NB4 (cell line): ENCODE measurements at places on chromosomes 13 and 19.

GRCh38 chr19:38656171-38656981 is 8.9 kb downstream of the ACTN4 start:
- DNase-seq = peak; percentile 61

- no peak for DNase-seq
These were observed 300.5 kb downstream of the SPRY2 start for GRCh38 chr13:80040196-80040980.

GRCh38 chr13:112062072-112062567 is 4.8 kb upstream of the SOX1 start:
- DNase-seq = no peak

DNA sequence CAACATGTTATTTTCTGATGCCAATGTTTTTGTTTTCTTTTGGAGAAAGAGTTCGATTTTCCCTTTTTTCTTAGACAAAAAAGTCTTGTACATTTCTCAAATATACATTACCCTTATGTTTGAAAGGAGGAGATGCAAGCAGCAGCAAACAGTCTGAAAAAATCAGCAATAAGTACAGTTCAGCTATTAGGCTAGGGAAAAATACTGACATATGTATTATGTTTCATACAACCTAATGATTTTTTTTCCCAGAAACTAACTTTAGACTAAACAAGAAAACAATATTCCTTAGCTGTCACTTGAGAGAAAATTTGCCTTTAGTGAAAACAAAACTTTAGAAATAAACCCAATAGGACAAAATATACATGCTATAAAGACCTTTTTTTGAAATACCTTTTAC is 1223.5 kb downstream of the SLITRK1 start:
- no peak for DNase-seq

GRCh38 chr13:20425819-20426219 is 99.8 kb downstream of the CRYL1 start:
- DNase-seq = no peak

GRCh38 chr13:31001647-31002046 is 69.2 kb downstream of the TEX26 start:
- DNase-seq = no peak

DNA sequence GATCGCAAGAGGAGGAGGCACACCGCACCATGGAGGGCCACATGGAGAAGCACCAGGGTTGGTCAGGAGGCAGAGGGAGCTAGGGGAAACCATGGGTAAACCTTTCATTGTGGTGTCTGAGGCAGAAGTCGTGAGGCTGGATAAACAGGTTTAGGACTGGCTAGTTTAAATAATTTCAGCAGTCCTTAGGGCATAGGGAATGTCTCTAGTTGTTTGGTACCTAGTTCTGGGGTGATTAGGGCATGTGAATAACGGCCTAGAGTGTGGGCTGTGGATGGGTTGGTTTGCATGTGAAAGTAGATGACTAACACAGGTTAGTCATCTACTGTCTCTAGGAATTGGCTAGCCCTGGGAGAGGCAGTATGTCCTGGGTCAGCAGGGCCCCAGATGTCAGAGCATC is 102.3 kb downstream of the STOML3 start:
- no peak for DNase-seq

- no peak for DNase-seq
These were observed 22.0 kb downstream of the CEACAM4 start for GRCh38 chr19:41604831-41605230.

DNA sequence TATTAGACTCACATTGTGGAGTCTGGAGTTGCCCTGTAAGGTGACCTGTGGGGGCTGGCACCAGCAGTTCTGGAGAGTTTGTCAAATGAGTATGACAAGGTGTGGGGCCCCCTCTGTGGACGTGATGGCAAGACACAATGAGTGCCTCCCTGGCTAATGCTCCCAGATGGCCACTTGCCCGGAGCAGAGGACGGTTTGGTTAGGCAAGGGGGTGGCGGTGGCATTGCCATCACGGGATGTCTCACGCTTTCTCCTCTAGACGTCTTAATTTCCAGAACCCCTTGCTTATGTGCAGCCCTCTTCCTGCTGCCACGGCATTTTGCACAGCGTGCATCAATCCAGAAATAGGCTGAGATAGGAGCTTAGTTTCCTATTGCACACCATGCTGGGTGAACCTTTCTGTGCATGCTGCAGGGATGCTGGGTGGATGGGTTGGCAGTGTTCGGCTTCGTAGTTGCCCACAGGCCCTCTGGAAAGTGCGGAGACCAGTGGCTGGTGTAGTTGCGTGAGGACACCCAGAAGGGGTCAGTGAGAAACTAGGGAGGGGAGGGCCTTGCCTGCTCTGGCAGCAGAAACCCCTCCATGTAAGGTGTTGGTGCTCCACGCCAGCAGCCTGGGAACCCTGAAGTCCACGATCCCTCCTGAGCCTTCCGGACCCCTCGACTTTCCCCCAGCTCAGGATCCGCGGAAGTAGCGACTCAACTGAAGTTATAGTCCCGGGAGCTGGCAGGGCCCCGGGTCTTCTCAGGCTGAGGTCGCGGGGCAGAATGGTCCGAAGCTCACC is 18.1 kb upstream of the LRP3 start:
- peak; percentile 53 for DNase-seq

DNA sequence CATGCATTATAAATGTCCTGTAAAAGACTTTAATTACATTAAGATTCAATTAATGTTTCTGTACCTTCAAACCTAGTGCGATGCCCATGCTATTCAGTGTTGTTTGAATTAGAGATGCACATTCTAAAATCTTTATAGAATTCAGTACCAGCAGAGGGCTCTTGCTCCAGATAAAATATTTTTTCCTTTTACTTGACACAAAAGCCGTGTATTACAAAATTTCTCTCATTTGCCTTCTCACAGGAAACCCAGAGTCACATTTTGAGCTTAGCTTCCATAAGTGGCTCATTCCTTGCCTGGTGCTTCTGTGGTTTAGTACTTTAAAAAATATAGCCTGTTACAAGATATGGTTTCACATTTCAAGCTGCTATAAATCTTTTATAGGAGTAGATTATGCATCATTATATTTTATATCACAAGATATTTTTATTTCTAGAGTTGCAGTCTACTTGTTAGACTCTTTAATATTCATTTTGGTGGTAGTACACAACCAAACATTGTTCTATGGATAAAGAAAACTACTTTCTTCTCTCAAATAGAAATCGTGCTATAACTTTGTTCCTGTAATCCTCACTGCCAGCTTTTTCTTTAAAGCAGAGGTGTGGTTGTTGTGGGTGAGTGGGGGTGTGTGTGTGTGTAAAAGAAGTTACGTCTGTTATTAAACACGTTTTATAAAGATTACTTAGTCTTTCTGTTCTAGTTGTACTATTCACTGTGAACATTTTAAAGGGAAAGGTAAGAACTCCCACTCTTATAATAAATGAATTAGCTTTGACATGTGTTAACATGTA is 101.4 kb downstream of the RNF17 start:
- DNase-seq = peak; percentile 21

DNA sequence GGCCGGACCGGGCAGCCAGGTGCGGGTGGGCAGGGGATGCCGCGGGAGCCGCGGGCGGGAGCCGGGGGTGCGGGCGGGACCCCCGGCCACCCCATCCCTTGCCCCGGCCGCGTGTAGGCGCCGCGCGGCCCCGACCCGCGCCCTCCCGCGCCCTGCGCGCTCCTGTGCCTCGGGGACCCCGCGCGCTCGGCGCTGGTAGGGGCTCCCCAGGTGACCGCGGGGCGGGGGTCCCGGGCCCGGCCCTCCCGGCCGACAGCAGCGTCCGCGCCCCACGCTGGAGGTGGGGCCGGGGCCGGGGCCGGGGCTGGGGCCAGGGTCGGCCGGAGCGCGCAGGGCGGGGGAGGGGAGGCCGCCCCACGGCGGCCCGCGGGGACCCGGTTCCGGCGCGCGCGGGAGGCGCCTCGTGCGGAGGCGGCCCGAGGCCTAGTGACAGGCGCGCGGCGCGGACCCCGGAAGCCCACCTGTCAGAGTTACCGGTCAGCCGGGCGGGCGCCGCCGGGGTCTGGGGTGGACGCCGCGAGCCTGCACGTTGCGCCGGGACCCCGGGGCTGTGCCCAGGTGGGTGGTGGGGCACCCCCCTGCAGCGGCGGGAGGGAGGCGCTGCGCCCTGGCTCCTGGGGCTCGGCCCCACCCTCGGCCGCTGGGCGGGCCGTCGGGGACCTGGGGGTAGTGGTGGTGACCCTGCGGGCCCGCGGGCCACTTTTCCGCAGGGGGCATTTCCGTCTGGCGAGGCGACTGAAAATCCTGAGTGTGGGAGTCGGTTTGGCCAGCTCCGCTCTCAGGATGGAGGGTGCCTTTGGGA is 518 bp downstream of the TFDP1 start:
- DNase-seq = peak; percentile 64

DNA sequence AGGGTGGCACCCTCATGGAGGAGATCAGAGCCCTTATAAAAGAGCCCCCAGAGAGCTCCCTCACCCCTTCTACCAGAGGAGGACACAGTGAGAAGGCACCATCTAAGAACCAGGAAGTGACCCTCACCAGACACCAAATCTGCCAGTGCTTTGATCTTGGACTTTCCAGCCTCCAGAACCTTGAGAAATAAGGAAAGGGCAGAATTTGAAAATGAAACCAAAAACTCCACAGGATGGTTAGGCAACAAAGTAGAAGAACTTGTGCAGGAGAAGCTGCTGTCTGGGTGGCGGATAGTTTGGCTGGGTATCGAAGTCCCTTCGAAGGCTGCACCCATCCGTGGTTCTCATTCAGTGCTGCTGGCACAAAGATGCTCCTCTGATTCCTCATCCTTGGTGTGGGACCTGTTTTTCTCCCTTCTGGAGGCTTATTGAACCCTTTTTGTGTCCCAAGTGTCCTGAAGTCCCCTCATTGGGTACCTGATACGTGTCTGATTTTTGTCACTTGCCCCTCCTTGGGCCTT is 130.8 kb downstream of the KDM4B start:
- DNase-seq = peak; percentile 16

- no peak for DNase-seq
These were observed 24.2 kb downstream of the ZFR2 start for GRCh38 chr19:3844596-3844995.

GRCh38 chr13:33244907-33245287 is 40.7 kb downstream of the STARD13 start:
- DNase-seq = no peak

DNA sequence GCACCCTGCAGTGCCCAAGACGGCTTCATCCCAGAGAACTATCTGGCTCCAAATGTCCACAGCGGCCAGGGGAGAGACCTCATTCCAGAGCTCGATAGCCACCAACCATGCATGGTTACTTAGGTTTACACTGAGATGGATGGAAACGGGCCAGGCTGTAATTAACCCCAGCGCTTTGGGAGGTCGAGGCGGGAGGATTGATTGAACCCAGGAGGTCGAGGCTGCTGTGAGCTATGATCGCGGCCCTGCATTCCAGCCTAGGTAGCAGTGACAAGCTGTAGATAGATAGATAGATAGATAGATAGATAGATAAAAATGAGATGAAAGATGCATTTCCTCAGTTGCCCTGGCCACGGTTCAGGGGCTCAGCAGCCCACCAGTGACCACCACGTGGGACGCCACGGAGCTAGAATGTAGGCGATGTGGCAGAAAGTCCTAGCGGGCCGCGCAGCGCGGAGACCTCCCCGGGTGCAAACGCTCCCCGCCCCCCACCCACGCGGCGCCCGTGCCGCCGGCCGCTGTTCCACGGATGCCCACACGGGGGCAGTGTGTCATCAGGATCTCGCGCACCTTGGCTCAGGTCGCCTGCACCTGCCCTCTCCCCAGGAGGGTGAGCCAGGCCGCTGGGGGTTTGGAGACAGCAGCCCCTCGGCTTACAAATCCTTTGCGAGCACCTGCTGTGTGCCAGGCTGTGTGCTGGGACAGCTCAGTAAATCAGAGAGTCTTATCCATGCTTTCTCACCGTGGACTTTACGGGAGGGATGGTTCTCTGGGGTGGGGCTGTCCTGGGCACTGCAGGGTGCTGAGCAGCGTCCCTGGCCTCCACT is 13.5 kb upstream of the TLE5 start:
- DNase-seq = peak; percentile 45

DNA sequence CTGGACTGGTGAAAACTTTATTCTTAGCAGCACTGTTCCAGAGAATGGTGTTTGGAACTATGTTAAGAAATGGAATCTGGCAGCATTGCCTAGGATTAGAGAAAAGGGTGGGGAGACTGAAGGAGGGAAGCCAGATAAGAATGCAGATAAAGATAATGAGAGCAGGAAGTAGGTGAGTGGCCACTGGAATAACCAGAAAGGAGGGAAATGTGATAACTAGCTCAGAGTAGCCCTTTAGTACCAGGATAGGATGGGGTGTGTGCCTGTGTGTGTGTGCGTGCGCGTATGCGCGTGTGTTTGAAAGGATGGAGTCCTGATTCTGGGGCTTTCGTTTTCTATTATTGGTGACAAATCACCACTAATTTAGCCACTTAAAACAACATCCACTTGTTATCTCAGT is 33.4 kb upstream of the FRY start:
- DNase-seq = no peak

DNA sequence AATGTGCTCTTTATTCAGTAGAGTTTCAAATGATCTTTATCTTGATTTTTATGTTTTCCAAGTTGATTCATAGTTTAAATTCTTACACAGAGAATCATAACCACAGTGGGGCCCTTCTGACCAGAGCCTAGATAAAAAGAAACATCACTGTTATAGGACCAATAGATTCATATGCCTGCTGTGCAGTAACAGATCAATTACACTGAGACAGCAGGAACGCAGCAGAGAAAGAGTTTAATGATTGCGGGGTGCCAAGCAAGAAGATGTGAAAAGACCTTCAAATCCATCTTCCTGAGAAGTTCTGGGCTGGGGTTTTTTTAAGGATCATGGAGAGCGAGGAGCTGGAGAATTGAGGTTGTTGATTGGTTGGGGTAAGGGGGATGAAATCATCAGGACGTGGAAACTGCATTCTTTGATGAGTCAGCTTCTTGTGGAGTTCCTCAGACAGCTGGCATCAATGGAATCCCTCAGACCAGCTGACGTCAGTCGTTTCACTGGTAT is 346.6 kb downstream of the TBC1D4 start:
- no peak for DNase-seq

DNA sequence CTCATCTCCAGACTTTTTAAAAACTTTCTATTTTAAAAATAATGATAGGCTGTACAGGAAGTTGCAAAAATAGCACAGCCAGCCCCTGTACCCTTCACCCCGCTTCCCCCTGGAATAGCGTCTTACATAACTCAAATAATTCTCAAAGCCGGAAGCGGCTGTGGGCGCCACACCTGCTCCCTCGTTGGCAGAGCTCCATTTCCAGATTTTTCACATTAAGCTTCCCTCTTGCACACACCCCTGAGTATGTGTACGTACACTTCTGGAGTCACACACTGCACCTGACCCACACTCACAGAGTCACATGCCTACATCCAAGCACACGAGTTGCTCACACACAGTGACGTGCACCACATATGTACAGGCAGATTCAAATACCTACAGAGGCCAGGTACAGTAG is 24.9 kb upstream of the DPP9 start:
- DNase-seq = no peak

DNA sequence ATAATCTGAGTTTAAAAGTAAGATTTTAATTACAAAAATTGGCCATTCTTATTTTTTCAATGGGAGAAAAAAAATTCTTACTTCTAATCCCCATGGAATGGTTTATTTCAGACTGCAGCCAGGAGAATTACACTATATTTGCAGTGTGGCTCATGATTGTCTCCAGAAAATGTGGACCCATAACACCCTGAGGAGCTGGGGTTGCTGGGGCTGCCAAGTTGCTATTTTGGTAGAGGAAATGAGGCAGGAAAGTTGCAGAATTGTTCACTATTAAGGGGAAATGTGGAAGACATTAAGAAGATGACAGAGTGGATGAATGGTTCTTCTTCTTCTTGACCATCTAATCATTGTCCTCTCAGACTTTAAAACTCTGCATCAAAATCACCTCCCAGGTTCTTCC is 4.6 kb upstream of the SCEL start:
- DNase-seq = no peak

GRCh38 chr13:21814604-21815003 is 143.7 kb downstream of the FGF9 start:
- no peak for DNase-seq
